Head of caudate nucleus (tissue), 42 donors: ENCODE measurements at places on chromosomes 7 and 10.

- no peak for DNase-seq
Observed at GRCh38 chr10:63382066-63382465, 83.7 kb downstream of the JMJD1C start.

DNA sequence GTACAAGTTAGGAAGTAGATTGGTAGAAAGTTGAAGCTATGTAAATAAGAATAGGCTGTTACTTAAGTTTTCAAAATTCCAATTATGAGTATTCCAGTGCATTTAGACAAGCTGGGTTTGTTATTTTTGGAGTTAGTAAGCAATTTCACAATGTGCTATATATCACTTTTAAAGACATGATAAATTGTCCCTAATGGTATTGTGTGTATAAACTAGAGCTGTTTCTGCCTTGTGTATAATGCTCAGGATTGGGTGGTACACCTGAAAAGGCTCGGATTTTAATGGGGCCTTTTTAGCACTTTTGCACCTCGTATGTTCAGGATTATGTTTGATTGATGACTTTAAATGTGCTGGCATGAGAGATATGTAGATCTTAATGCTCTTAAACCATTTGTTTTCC, 175.8 kb downstream of the VTI1A start:
- no peak for DNase-seq

DNA sequence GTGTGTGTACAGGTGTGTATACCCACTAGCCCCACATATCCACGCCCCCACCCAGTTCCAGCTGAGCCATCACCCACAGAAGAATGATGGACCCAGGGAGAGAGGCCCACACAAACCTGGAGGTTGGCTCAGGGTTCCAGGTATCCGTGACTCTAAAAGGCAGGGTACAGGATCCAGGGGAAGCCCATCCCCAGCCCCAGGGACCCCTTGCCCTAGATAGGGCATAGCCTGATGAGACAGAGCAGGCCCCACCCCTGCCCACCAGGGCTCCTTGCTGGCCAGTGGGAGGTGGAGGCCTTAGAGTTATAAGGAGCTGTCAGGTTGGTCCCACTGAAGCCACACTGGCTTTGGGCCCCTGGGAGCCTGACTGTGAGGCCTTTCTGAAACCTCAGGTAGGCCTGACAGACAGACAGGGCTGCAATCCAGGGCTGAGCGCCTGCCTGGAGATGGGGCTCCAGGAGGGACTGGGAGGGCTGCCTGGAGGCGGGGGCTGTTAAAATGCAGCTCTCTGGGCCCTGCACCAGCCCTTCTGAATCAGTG, 93.5 kb downstream of the WDR11 start:
- DNase-seq = no peak

- no peak for DNase-seq
Observed at GRCh38 chr10:33329178-33329577, 5.3 kb downstream of the NRP1 start.

DNA sequence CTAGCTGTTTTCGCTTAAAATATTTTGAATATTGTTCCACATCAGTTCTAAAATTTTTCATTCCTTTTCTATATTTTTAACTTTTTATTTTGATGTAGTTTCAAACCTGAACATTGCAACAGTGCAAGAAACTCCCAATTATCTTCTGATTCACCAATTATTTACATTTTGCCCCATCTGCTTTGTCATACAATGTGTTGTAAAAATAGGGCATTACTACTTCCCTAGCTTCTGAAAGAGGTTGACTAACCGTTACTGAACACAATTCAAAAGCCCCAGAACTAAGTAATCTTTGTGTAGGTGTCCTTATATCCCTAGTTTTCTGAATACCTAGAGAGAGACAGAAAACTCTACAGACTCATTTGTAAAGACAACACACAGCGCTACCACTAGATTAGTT, 86.7 kb downstream of the AVL9 start:
- DNase-seq = no peak

GRCh38 chr7:85509476-85509875, 322.6 kb upstream of the SEMA3D start:
- no peak for DNase-seq

GRCh38 chr7:122686360-122686878, 12.5 kb downstream of the RNF133 start:
- no peak for DNase-seq

DNA sequence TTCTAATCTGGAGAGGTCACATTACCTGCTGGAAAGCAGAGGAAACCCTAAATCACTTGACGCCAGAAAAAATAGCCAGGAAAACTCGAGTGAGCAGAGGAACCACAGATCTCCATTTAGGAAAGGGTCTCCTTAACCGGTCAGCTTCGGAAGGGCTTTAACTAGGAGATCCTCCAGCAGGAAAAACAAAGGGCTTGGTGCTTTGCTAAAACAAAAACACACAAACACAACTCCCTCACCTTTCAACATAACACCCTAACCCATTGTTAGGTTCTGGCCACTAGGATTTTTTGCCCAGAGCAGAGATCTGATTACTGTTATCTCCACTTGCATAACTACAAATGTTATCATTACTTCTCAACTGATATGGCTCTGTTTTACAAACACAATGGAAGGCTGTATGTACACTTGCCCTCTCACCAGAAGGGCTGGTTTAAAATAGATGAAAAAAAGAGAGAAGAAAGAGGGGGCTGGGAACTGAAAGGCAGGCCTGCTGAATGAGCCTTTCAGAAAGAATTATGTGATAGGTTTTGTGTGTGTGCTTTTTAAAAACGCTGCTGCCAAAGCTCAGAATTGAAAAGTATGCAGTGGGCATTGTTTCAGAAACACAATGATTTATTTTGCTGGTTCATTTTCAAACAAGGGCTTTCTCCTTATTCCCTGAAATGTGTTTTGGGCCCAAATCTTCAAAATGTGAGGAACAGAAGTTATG, 161.5 kb downstream of the FGFR2 start:
- DNase-seq = peak; percentile 18

DNA sequence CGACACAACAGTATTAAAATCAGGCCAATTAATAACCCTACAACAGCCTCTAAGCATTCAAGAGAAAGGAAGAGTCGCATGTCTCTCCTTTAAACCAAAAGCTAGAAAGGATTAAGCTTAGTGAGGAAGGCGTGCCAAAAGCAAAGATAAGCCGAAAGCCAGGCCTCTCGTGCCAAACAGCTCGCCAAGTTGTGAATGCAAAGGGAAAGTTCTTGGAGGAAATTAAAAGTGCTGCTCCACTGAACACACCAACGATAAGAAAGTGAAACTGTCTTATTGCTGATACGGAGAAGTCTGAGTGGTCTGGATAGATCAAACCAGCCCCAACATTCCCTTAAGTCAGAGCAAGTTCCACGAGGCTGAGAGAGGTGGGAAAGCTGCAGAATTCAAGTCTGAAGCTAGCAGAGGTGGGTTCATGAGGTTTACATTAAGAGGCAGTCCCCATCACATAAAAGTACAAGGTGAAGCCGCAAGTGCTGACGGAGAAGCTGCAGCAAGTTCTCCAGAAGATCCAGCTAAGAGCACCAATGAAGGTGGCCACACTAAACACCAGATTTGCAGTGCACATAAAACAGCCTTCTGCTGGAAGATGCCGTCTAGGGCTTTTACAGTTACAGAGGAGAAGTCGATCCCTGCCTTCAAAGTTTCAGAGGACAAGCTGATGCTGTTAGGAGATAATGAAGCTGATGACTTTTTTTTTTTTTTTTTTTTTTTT, 194.8 kb downstream of the MAD1L1 start:
- DNase-seq = no peak
